Mesendoderm (in vitro differentiated cells): ENCODE measurements at places on chromosomes 5 and 9.

DNA sequence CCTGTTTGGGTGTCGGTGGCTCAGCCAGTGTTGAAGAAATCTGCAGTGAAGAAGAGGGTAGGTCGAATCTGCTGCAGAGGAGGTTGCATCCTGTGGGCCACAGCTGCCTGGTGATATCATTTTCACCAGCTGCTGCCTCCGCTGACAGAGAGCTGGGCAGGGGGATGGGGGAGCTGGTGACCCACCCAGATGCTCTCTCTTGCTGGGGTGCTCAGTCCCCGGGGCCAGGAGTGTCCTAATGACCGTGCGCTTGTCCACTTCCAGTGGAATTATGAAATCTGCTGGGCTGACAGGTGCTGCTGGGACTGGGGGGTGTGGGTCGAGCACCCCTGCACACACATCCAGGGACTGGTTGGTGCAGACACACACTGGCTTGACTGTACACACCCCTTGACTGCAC is 83.2 kb upstream of the IRX4 start:
- H3K27me3 ChIP-seq: no peaks in the 10 kb centered on the region
- no peaks in the 10 kb centered on the region for H3K4me1 ChIP-seq
- DNase-seq: no peak
- no peak overlapping the region for H3K4me3 ChIP-seq
- H3K36me3 ChIP-seq: no peaks in the 10 kb centered on the region
- H3K27ac ChIP-seq: no peak overlapping the region

GRCh38 chr9:114484215-114484853 is 20.9 kb downstream of the WHRN start:
- H3K36me3 ChIP-seq: no peaks in the 10 kb centered on the region
- no peak overlapping the region for H3K4me3 ChIP-seq
- H3K27ac ChIP-seq: no peak overlapping the region
- DNase-seq: no peak
- no peaks in the 10 kb centered on the region for H3K27me3 ChIP-seq

DNA sequence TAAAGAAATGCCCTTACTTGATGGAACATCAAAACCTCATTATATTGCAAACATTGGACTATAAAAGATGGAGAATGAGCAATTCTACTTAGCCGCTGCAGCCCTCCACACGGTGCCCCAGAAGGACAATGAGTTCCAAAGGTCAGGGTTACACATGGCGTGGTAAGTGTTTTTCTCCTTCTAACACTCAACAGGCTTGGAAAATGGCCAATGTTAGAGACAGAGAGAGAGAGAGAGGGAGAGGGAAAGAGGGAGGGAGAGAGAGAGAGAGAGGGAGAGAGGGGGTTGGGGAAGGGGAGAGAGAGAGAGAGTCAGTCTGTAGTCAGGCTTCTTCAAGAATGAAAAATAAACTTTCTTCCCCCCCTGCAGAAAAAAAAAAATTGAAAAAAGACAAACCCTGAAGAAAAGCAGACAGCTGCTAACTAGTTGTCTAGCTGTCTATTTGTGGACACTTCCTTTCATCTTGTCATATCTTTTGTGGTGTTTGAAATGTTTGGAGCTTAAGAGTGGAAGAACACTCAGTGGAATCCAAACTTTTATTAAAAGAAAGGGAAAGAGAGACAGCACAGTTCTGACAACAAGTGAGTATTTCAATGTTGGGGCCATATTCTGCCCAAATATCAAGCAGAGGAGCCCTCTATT is 324.8 kb downstream of the TMEM38B start:
- H3K36me3 ChIP-seq: no peaks in the 10 kb centered on the region
- no peak overlapping the region for H3K4me3 ChIP-seq
- H3K4me1 ChIP-seq: no peaks in the 10 kb centered on the region

DNA sequence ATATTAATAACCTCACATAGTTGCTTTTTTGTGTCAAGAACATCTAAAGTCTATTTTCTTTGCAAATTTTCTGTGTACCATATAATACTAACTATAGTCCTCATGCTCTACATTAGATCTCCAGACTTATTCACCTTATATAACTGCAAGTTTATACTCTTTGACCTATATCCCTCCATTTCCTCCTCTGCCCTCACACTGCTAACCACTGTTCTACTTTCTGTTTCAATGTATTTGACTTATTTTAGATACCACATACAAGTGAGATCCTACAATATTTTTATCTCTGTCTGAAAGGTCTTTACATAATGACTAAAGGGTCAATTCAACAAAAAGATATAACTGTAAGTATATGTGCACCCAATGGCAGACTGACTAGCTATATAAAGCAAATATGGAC is 789.7 kb upstream of the ZNF608 start:
- H3K36me3 ChIP-seq: no peaks in the 10 kb centered on the region
- H3K27ac ChIP-seq: no peak overlapping the region
- H3K4me1 ChIP-seq: no peaks in the 10 kb centered on the region
- H3K27me3 ChIP-seq: no peaks in the 10 kb centered on the region

DNA sequence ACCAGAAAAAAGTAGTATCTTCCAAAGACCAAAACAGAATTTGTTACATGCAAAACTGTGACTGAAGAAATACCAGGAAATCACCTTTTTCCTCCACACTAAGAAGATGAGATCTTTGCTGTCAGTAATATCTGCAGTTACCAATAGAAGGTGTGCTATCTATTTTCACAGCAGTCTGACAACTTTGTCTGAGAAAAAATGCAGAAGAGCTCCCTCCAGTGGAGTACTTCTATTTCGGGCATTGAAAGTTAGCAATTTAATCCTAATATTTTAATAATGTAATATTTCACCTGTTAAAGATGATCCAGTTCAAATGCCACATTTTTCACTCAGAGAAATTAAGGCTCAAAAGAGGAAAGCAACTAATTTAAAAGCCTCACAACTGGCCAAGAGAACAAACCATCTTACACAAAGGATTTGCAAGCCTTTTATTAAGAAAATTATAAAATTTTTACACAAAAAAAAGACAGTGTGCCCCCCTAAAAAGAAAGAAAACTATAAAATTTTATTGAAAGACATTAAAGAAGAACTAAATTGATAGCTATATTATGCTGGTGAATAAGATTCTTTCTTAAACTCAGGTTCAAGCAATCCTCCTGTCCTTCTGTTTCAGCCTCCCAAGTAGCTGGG is 50.6 kb downstream of the DEPDC1B start:
- H3K4me1 ChIP-seq: no peaks in the 10 kb centered on the region
- H3K36me3 ChIP-seq: no peaks in the 10 kb centered on the region
- no peaks in the 10 kb centered on the region for H3K27me3 ChIP-seq
- DNase-seq: peak; percentile 45
- H3K4me3 ChIP-seq: no peak overlapping the region

DNA sequence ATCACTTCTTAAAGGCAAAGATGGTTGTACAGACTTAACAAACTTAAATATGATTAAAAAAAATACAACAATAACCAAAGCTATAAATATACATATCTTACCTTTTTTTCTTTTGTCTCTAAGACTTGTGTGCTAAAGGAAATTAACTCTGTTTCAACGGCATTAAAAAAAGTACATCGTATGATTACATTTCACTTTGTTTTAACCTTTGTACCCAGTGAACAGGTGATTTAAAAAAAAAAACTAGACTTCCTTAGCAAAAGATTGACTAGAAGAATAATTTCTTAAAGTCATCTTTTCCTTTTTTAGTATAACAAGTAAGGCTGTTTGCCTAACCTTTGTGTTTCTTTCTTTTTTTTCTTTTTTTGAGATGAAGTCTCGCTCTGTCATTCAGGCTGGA is at the start of gene LRRC19:
LRRC19 (minus strand) TSS at position 182 of the 400 bp plus-strand sequence. CDS start 5,978 bp downstream, outside the sequence.
- no peaks in the 10 kb centered on the region for H3K36me3 ChIP-seq
- no peak within 1 kb of the TSS for H3K4me3 ChIP-seq
- H3K27me3 ChIP-seq: no peaks in the 10 kb centered on the region
- no peak within 1 kb of the TSS for H3K27ac ChIP-seq

GRCh38 chr5:77015938-77016569 is 14.2 kb upstream of the AGGF1 start:
- no peak overlapping the region for H3K27ac ChIP-seq
- H3K36me3 ChIP-seq: no peaks in the 10 kb centered on the region
- peak; percentile 82 for DNase-seq
- H3K4me1 ChIP-seq: no peaks in the 10 kb centered on the region
- no peak overlapping the region for H3K4me3 ChIP-seq

DNA sequence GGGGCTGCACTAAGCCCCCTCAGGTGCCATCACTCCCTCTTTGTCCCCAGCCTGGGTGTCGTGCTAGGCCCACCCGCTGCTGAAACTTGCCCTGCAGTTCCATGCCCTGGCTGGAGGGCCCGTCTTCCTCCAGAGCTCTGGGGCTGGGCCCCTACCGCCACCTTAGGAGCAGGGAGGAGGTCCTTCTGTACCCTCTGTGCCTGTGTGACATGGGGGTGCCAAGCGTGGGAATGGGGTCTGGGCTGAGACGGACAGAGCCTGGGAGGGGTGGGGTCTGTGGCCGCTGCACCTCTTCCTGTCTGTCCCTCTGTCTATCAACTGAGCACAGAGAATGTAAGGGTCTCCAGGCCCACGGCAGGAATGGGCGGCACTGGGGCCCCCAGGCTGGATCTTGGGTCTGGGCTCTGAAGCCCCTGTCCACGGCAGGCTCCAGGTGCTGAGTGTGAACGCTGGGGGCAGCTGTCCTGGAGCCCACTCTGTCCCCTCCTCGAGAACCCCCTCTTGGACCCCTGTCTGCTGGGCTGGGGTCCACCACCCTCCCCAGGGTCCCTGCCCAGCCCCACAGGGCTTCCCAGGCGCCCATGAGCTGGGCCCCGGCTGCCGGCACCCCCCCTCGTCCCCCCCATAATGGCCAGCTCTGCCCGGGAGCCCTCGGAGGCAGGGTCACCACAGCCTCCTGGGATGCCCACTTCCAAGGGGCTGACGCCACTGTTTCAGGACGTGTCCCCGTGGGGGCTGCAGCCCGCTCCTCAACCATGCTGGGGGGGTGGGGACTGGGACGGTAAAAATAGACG is 15.8 kb upstream of the NRARP start:
- no peaks in the 10 kb centered on the region for H3K4me1 ChIP-seq
- no peak overlapping the region for H3K4me3 ChIP-seq
- no peaks in the 10 kb centered on the region for H3K36me3 ChIP-seq
- no peak for DNase-seq

- H3K27ac ChIP-seq: no peak overlapping the region
- H3K36me3 ChIP-seq: no peaks in the 10 kb centered on the region
- no peaks in the 10 kb centered on the region for H3K4me1 ChIP-seq
- DNase-seq: no peak
- no peaks in the 10 kb centered on the region for H3K27me3 ChIP-seq
Measured at GRCh38 chr5:168624850-168625364, 45.7 kb upstream of the PANK3 start.

GRCh38 chr9:109399258-109399767 is 78.5 kb upstream of the EPB41L4B start:
- H3K4me1 ChIP-seq: no peaks in the 10 kb centered on the region
- no peaks in the 10 kb centered on the region for H3K27me3 ChIP-seq
- H3K36me3 ChIP-seq: no peaks in the 10 kb centered on the region
- no peak overlapping the region for H3K4me3 ChIP-seq
- no peak overlapping the region for H3K27ac ChIP-seq
- no peak for DNase-seq

- no peaks in the 10 kb centered on the region for H3K27me3 ChIP-seq
- H3K27ac ChIP-seq: no peak overlapping the region
- no peak overlapping the region for H3K4me3 ChIP-seq
- no peak for DNase-seq
- no peaks in the 10 kb centered on the region for H3K36me3 ChIP-seq
Measured at GRCh38 chr5:152358861-152359568, 46.1 kb downstream of the NMUR2 start.

DNA sequence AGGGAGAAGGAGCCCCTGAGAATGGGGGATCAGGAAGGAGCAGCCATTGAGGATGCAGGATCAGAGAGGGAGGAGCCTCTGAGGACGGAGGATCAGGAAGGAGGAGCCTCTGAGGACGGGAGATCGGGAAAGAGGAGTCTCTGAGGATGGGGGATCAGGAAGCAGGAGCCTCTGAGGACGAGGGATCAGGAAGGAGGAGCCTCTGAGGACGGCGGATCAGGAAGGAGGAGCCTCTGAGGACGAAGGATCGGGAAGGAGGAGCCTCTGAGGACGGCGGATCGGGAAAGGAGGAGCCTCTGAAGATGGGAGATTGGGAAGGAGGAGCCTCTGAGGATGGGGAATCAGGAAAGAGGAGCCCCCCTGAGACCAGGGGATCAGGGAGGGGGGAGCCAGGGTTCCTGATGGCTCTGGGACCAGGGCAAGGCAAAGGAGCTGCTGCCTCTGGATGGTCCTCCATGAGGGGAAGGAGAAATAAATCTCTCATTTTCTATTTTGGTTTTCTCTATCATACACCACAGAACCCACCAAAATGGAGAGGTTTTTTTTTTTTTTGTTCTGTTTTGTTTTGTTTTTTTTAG is 22.6 kb upstream of the SARDH start:
- H3K27ac ChIP-seq: no peak overlapping the region
- no peak overlapping the region for H3K4me3 ChIP-seq
- no peak for DNase-seq
- no peaks in the 10 kb centered on the region for H3K36me3 ChIP-seq

DNA sequence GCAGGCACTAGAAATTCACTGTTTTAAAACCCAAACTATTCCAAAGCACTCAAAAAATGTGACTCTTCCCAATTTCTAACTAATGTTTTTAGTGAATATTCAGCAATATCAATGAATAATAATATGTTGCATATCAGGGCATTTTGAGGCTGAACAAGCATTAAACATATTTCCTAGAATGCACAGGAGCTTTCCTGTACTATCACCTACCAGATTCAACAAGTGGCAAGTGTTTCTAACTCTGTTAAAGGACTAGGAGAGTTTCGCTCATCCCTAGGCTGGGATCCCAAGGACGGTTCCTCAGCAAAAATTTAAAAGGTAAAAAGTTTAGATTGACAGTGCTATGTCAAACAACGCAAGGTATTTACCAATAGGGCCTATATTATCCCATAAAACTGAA is 21.0 kb downstream of the GNE start:
- H3K27ac ChIP-seq: no peak overlapping the region
- H3K4me1 ChIP-seq: no peaks in the 10 kb centered on the region
- no peaks in the 10 kb centered on the region for H3K27me3 ChIP-seq
- no peaks in the 10 kb centered on the region for H3K36me3 ChIP-seq

DNA sequence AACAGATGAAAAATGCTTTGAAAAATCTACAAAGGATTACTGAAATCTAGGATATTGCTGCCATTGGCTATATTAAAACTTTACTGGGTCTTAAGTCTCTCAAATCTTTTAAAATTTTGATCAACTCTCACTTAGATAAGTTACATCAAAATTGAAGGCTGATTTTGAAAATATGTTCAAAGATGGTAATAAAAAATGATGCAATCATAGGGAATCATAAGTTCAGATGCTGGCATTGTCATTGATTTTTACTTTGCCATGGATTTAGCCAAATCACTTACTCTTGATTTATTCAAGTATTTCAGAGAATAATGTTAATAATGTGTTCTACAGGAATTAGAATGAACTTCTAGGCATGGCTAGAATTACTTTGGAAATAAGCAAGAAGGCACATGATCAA is 24.2 kb downstream of the LARS1 start:
- H3K36me3 ChIP-seq: peaks cover 3% of the 10 kb centered on the region
- H3K4me1 ChIP-seq: no peaks in the 10 kb centered on the region
- H3K4me3 ChIP-seq: no peak overlapping the region
